ENCODE measurements at places on chromosomes 5 and 9.

DNA sequence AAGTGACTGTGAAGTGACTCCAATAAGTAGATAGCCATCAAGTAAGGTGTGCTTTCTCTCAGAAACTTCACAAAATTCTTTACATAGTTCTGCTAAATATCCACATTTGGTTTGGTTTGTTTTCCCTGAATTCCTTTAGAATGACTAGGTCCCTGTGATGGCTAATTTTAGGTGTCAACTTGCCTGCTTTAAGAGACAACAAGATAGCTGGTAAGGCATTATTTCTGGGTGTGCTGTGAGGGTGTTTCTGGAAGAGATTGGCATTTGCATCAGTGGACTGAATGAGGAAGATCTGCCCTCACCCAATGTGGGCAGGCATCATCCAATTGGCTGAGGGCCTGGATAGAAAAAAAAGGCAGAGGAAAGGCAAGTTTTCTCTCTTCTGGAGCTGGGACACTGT lies 8.3 kb upstream of the PTBP3 start:
- DNase-seq = no peak

DNA sequence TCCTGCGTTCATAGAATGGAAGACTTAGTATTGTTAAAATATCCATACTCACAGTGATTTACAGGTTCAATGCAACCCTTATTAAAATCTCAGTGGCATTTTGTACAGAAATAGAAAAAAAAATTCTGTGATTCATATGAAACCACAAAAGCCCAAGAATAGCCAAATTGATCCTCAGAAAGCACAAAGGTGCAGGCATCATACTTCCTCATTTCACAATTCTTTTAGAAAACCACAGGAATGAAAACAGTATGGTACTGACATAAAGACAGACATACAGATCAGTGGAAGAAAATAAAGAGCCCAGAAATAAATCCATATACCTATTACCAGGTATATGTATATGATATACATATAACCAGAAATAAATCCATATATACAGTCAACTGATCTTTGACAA lies 86.8 kb upstream of the MEGF10 start:
- no peak for DNase-seq

DNA sequence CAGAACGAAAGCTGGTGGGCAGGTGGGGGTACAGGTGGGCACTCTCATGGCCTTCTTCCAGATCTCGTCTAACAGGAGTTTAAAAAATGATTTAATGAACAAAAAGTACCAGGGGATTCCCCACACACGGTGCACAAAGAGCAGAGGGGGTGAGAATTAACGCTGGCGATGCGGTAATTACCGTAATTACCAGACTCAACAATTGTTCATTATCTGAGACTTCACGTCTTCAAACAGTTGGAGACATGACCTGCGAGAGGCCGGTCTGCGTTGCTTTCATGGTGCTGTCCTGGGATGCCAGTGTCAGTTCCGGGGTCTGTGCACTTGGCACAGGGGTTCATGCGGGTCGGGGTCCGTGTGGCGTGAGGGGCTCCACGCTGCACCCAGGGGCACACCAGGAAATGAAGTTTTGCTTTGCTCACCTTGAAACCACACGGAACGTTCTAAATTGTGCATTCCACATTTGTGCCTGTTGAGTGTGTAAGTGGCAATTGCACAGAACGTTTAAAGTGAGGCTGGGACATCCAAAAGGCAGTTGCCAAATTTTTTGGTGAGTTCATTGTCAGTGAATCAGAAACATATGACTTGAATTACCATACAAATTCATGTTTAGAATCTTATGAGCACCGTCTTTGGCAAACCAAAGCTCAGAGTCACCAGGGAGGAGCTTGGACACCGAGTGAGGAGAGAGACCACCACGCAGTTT lies 256.4 kb upstream of the IRX1 start:
- no peak for DNase-seq

DNA sequence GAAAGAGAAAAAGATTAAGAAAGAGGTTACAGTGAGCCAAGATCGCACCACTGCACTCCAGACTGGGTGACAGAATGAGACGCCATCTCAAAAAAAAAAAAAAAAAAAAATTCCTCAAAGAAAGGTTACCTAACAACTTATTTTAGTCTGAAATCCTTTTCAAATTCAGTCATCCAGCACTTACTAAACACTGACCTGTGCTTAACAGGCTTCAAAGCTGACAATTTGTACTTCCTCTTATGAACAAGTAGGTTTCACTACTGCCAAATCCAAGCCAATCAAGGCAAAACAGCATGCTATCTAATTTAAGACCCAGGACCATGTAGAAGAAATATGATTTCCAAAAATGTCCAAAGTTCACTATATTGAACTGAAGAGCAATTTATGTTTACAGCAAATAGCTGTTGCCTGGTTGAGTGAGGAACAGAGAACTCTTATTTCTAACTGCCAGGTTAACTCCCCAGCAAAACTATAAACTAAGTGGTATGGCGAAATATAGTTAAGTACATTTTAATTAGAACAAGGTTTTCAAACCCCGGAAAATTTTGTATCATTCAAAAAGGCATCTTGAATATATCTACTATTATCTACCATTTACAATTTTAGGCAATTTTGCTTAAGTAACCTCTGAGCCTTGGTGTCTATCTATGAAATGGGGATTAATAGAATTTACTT lies 13.4 kb downstream of the PWWP2A start:
- no peak for DNase-seq

DNA sequence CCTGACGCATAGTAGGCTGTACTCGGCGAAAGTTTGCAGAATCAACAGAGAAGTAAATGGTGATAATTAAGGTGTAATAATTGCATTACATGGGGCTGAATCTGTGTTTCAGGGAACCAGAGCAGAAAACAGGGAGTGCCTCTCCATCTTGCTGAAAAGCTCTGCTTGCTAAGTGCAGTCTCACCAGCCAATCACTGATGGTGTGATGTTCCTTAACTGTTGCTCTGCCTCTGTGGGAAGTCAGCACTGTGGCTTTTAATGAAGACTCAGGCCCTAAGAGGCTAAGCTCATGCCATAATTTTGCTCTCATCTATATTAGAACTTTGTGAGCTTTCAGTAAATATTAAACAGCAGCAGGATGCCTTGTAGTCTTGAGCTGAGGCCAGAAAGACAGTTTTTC lies 4.5 kb downstream of the PHF24 start:
- no peak for DNase-seq

- no peak for DNase-seq
Observed at GRCh38 chr5:96006291-96006690, 44.6 kb upstream of the ELL2 start.

DNA sequence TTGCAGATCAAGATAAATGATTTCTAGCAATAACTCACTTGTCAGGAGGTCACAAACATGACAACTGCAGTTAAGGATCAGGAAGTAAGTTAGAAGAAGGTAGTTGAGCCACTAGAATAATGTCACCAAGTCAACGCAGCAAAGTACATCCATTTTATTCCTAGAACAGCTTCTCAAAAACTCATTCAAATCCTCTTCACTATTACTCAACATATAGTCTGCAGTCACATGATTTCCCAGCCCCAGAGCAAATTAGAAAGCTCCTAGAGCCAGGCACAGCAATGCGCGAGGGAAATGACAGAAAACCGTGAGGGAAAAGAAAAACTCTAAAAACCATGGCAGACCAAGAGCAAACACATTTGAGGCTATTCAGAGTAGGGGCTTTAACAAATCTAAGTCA lies 49.9 kb upstream of the ZNF622 start:
- DNase-seq = no peak

DNA sequence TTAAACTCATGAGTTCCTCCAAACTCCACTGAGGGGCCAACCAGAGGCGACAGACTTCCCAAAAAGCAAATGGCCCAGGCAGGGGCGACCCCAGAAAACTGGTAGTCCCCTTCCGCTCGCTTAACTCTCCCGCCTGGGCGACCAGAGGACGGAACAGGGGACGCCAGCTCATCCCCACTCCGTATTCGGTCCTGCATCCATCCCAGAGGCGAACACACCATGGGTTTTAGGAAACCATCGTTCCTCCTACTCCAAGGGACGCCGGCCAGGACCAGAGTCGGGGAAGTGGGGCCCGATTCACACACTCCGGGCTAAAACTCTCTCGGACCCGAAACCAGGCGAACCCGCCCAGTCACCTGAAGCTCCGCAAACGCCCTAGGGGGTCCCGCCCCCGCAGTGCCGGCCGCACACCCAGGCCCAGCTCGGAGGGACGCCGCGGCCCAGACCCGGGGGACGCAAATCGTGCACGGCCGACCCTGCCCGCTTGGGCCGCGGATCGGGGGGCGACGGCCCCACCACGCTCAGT lies 478 bp downstream of the TEX10 start:
- DNase-seq = no peak

- DNase-seq = no peak
Observed at GRCh38 chr5:88555674-88556073, 287.0 kb upstream of the TMEM161B start.

DNA sequence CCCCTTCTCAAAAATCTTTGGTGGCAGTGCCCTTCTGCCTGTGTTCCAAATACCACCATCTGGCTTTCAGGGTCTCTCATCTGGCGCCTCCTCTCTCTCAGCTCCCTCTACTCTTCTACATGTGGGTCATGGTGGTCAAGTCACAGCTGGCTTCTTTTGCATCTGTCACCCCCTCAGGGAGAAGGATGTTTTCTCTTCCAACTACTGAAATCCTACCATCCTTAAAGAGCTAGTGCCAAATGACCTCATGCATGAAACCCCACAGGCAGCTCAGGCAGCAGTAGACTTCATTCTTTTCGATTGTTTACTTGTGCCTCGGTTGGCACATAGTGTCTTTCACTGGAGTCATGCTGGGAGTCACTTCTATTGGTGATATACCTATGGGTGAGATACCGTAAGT lies 219.2 kb downstream of the DCP2 start:
- DNase-seq = no peak

All from right atrium auricular region (tissue), 2 donors.